Non-pigmented ciliary epithelial cell (primary cell): ENCODE measurements at places on chromosomes 4 and X.

DNA sequence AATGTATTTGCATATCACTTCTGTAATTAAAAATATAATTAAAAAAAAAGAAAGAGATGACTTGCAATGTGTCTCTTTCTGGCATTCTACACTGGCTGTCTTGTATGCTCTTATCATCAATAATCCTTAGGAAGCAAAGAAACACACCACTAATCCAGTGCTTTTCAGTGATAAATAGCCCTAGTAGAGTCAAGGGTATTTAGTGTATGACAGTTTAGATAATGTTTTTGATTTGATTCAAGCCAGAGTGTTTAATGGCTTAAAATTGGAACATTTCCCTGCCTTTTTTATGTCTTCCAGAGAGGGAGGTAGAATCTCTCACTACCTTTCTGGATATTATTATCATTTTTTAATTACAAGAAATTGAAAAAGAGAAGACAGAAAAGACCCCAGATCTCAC is 48.6 kb upstream of the CXCL8 start:
- no peak for DNase-seq

GRCh38 chr4:90112715-90113114 is 14.5 kb upstream of the CCSER1 start:
- DNase-seq: no peak

DNA sequence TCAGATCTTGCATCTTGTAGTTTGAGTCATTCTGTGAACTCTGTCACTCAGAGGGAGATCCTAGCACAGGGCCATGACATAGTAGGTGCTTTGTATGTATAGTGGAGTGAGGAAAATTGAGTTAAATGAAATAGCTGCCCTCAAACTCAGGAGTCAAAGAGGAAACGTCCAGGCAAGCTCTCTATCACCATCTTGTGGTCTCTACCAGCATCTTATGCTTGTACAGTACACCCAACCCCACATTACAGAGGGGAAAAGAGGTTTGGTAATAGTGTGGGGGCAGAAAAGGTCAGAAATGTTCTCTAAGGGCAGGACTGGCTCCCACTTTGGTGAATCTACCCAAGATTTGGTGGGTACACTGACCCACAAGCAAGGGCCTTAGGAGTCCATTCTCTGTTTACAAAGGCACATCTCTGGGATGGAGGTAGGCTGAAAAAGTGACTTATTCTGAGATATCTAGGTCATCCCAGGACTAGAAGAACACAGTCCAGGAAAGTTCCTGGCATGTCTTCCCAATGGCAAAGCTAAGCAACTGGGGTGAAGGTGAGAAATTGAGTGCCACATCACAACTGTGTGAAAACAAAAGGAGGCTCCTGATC is 131.8 kb downstream of the OR13H1 start:
- DNase-seq: no peak

DNA sequence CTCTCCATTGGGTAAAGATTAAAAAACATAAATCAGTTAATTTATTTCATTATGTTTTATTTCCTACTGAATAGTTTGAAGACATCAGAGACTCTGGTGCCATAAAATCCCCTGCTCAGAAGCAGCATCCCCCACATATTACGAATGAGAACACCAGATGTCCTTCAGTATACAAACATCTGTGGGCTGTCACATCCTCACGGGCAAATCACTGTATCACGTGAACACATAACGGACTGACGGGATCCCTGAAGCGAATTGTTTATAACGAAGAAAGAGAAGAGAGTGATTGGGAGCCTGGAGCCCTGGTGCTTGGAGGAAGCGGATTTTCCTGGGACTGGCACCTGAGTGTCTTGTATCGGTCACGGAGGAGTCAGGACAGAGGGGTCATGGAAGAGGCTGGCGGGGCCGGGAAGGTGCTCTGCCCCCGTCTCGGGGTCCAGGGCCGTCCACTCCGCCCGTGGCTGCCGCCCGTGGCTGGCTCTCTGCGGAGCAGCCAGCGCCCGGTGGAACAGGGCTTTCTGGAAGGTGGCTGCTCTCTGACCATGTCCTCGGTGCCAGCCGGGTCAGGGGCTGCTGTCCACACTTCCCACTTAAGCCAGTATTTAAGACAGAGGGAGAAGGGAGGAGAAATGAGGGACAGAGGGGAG is 452.7 kb upstream of the FAT1 start:
- no peak for DNase-seq

DNA sequence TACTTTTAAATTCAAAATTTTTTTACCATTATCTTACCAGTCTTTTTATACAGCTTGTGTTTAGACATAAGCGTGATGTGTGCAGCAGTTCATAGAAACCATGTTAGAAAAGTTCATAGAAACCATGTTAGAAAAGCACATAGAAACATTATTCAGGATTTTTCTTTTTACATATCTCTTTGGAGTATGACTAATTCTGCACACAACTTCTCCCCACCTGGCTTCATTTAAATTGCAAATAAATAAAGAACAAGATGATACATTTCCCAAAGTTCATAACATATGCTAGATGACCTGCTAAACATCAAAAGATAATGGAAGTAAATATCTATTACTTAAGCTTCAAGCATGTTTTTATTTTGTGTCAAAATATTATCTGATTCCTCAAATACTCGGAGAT is 201.9 kb downstream of the BANK1 start:
- no peak for DNase-seq

DNA sequence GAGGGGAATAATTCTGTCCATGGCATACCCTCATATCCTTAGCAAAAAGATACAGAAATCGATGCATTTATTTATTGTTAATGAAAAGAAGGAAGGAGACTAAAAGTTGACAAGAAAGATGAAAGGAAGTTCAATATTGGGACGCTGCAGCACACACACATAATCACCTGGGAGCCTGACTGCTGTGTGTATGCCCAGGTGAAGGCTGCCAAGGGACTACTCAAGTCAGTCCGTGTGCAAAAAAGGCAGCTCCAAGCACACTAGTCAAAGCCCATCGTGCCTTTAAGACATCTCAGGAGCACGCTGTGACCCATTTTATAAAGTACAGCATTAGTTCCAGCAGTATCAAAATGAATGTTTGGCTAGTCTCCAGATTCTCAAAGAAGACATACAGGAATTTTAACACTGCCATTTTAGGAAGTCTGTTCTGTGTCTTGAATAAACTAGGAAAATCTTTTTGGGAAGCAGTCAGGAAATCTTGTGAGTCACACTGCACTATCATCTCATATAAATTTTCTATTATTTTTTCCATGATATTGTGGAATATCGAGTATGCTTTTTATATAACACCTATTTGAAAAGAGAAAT is 363.9 kb downstream of the GASK1B start:
- DNase-seq: no peak

- DNase-seq: peak; percentile 78
Measured at GRCh38 chr4:14168919-14169318, 541.4 kb upstream of the BOD1L1 start.

GRCh38 chr4:100086766-100087431 is 103.4 kb downstream of the DDIT4L start:
- DNase-seq: no peak

GRCh38 chr4:44194365-44194764 is 254.2 kb downstream of the KCTD8 start:
- DNase-seq: no peak

- DNase-seq: no peak
Measured at GRCh38 chrX:10508891-10509290, 111.5 kb downstream of the MID1 start.

GRCh38 chr4:16386711-16387320 is 160.5 kb upstream of the TAPT1 start:
- DNase-seq: no peak

DNA sequence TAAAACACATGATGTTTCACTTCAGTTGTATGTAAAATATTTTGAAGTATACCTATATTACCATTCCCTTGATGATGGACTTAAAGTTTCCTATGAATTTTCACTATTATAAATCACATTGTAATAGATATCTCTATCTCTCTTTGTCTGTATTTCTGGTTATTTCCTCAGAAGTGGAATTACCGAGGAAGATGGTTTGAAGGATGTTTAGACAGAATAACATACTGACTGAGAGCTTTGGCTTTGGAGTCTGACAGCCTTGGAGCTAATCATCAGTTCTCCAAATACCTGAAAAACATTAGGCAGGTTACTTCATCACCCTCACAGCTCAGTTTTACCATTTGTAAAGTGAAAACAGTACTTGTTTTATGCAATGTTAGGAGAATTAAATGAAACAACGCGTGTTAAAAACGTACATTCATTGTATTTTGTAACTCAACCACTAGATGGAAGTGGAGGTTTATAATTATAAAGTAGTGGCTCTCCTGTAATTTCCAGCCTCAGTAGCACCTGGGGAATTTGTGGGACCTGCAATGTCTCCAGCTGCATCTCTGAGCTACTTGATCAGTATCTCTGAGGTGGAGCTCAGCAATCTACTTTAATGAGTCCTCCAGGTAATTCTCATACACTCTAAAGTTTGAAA is 14.3 kb downstream of the JCHAIN start:
- no peak for DNase-seq

- no peak for DNase-seq
Measured at GRCh38 chr4:165367040-165367439, 11.8 kb upstream of the CPE start.

DNA sequence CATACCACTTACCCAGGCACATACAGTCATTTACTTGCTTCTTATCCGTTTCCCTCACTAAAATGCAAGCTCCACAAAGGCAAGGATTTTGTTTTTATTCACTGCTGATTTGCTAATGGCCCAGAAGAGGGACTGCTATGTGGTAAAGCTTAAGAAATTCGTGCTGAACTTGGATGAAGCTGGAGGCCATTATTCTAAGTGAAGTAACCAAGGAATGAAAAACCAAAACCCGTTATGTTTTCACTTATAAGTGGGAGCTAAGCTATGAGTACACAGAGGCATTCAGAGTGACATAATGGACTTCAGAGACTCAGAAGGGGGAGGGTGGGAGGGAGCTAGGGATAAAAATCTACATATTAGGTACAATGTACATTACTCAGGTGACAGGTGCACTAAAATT is 47.2 kb downstream of the RAB33B start:
- DNase-seq: no peak

DNA sequence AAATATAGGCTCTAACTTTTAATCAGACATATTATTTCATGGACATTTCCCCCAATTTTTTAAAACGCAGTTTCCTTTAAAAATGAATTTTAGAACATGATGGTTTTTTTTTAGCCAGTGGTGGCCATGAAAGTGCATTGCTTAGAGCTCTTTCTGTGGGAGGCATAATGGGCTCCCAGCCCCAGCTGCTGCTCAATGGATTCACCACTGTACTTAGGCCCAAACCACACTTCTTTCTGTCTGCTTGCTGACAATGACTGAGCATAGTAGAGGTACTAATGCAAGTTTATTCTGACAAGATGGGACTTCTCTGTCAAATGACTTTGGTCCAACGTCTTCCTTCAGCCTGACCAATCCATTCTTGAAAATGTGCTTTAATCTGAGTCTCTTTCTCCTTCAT is 400.2 kb upstream of the GRIA3 start:
- DNase-seq: no peak

- no peak for DNase-seq
Measured at GRCh38 chrX:113473418-113473817, 632.8 kb upstream of the AMOT start.

DNA sequence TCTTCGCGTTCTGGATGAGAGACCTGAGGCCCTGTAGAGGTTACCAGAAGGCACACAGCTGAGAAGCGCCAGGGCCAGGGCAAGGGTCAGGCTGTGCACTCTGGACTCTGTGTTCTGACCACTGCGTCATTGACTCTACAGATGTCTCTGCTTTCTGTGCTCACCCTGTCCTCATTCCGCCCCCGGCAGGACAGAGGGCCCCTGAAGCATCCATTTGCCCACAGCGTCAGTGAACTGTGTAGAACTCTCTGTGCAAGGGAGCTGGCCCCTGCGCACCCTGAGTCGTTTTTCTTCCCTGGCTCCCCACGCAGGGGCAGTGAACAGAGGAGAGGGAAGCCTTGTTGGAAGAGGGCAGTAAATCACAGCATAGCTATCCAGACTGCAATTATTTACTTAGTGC is 6.1 kb upstream of the WAS start:
- DNase-seq: no peak

DNA sequence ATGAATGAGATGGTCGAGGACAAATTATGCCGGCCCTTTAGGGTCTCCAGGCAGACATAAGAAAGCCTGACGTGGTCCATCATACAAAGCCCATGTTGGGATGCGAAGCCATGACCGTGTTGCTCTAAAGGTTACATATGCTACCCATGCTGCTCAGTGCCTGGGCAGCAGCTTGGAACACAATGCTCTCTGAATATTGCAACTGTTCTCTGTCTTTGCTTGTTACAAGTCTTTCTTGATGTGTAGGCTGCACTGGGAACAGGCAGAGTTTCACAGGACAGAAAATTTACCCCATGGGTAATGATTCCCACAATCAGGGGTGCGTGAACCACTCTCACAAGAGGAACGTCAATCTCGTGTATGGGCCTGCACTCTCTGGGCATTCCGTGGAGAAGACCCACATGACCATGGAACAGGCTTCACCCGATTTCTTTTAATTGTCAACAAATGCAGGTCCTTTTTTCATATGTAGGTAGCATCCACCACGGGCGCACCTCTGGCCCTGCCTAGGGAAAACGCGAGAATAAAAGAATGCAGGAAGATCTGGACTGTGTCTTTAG is 66.3 kb downstream of the NBDY start:
- DNase-seq: no peak

DNA sequence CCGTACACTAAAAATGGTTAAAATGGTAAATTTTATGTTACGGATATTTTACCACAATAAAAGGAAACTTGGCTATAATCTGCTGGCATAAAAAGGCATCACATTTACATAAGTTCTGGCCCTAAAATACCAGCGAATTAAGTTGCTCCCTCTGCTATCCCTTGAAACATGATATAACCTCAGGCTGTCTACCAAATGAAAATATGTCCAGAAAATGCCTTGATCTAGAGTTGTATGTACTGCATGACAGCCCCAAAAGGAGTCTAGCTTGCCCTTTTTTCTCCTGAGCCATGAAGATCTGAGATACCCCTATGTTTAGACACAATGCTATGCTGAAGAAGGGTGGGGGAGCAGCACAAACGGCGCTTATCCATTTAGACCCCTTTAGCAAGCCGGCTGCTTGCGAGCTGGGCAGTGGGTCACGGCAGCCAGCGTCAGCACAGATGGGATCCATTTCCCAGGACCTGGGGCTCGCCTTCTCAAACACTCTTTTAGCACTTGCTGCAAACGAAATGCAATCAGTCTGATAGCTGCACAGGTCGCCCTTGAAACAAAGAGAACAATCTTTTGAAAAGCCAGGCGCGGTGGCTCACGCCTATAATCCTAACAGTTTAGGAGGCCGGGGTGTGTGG is 77.0 kb downstream of the AFAP1 start:
- no peak for DNase-seq

- no peak for DNase-seq
Measured at GRCh38 chrX:142977128-142977914, 48.4 kb upstream of the SPANXN4 start.

- DNase-seq: no peak
Measured at GRCh38 chr4:13963601-13964000, 336.1 kb upstream of the BOD1L1 start.

GRCh38 chr4:4980621-4981230 is 38.5 kb downstream of the CYTL1 start:
- no peak for DNase-seq

- peak; percentile 90 for DNase-seq
Measured at GRCh38 chr4:98929341-98930267, 671 bp upstream of the EIF4E start.

GRCh38 chr4:10240691-10241090 is 124.1 kb upstream of the WDR1 start:
- DNase-seq: no peak

- DNase-seq: no peak
Measured at GRCh38 chrX:17584248-17584681, 153.0 kb upstream of the SCML1 start.

GRCh38 chrX:107117993-107118321 is 665 bp downstream of the RBM41 start:
- no peak for DNase-seq

- DNase-seq: no peak
Measured at GRCh38 chr4:125461676-125462363, 147.1 kb downstream of the FAT4 start.
